Astrocyte of the hippocampus (primary cell): ENCODE measurements at places on chromosomes 2 and 18.

DNA sequence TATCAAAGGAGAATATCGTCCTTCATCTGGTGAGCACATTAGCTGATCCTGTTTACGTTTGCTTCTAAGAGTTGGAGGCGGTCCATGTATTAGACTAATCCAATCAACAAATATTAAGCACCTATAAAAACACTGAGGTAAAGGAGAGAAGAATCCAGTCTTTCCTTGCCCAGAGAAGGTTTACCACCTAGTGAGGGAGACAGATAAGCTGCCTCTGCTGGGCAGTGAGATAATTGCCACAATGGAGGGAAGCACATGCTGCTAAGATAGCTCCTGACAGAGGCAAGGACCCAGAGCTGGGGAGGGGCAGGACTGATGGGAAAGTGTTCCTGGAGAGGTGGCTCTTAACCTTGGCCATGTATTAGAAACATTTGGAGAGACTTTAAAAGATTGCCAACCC is 36.7 kb upstream of the ST8SIA5 start:
- no peak for DNase-seq

GRCh38 chr2:129656081-129656598 is 323.3 kb upstream of the RAB6C start:
- DNase-seq: no peak

GRCh38 chr18:36128530-36128870 is 640 bp downstream of the SLC39A6 start:
- DNase-seq: peak; percentile 60

DNA sequence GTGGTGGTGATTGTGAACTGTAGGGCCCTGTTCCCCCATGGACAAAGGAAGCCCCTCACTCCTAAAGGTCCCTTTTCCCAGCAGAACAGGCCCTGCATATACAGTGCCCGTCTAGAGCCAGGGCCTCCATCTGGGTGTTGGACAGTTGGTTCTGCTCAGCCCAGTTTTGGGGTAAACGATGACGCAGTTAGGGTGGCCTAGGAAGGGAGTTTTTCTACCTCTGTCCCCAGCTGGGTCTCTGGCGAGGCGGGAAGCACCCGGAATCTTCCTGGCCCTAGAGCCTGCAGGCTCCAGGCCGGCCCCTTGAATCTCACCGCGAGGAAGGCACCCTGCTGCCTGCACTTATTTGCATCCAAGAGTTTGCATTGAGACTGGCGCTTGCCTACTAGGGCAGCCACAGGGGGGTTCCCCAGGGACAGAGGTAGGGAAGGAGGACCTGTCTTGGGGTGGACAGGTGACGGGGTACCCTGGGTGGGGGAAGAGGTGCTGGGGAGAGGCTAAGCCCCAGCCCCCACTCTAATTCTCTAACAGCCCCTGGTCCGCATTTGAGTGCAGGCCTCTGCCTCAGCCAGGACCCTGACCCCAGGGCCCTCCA is 529 bp upstream of the MTA3 start:
- peak; percentile 52 for DNase-seq

- no peak for DNase-seq
Observed at GRCh38 chr18:75214766-75215510, 4.3 kb downstream of the TSHZ1 start.

DNA sequence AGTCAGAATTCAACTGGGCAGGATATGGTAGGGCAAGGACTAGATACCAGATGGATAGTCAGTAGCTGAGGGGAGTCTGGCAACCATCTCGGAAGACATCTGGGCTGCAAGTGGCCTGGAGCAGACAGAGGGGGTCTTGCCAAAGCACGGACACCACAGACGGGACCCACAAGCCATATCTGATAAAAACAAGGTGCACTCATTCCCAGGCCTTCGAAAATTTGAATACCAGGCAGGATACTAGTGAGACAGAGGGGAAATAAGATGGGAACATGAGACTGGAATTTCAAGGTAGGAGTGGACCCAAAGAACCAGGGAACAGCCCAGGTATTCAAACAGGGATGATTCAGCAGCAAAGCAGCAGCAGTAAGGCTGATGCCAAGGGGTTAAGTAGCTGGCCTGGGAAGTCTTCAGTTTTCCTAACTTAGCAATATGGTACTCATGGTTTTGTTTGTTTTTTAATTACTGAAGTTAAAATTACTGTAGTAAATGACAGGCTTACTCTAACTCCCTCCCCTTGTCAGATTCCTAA is 144.9 kb upstream of the NCKAP5 start:
- no peak for DNase-seq

DNA sequence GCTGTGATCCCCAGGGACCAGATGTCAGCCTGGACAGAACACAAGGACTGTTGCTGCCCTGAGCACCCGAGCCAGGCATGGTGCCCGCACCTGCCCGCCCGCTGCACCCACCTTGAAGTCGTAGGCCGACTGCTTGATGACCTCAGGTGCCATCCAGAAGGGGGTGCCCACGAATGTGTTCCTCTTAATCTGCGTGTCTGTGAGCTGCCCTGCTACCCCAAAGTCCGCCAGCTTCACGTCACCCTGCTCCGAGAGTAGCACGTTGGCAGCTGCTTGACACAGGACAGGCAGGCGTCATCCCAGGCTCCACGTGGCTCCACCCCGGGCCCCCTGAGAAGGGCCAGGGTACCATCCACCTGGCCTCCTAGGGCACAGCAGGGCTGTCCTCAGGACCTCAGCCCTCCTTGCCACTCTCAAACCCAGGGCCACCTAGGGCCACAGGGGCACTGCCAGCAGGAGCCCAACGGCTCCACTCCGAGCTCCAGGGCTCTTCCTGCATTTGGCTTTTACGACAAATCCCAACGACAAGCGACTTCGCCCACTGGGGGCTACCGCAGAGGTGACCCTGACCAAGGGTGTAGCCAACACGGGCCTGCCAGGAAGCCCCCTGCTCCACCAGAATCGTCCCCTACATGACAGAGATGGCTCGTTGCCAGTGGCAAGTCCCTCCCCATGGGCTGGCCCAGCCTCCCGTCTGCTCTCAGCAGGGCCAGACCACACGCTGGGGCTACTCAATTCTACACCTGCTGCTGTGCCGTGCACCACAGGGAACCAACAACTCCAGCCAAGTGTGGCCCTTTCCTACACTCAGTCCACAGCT is 9.0 kb downstream of the STK25 start:
- DNase-seq: no peak

- DNase-seq: no peak
Observed at GRCh38 chr2:150997066-150997465, 264.6 kb downstream of the RBM43 start.
